Mesendoderm (in vitro differentiated cells): ENCODE measurements at places on chromosomes 7 and 10.

DNA sequence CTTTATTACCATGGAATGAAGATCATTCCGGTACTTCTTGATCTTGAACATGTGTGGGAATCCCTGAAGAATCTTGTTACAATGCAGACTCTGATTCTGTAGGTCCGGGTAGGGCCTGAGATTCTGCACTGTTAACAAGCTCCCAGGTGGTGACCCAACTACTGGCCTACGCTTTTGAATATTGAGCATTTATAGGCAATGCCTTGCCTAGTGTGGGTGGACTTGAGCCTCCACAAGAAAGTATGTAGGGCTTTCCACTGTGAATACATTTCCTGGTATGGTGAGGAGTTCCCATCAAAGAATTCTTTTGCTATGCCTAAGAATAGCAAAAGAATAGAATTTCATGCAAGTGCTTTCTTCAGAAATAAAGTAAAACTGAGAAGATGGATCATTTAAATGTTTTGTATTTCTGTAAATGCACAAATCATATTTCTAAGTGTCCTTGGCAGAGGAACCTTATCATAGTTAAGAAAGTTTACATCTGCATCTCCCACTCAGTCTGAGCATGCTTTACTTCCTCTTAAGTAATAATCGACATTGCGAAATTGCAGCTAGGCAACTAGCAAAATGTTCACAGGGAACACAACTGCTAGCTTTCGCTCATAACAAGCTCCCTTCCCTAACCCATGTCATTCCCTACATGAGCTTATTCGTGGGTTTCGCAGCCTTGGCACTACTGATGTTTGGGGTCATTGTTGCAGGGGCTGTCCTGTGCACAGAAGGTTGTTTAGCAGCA is 71.4 kb downstream of the AHR start:
- no peak for DNase-seq

DNA sequence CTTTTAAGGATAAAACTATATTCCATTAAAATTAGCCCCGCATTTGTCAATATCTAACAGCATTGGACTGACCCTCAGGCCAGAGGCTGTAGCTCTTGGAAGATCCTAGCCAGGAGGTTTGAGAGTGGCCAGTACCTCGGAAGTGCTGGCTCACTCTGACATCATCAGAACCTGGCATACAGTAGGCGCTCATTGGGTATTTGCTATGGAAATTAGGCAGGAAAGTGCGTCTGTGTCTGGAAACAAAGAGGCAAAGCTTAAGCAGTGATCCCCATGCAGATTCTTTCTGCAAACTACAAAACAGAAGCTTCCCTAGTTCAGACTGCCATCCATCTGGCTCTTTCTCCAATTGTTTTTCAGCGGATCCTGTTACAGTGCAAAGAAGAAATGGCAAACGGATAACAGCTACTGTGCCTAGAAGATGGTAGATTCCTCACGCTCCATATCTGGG is 1.7 kb upstream of the PRKCQ start:
- DNase-seq = peak; percentile 61

DNA sequence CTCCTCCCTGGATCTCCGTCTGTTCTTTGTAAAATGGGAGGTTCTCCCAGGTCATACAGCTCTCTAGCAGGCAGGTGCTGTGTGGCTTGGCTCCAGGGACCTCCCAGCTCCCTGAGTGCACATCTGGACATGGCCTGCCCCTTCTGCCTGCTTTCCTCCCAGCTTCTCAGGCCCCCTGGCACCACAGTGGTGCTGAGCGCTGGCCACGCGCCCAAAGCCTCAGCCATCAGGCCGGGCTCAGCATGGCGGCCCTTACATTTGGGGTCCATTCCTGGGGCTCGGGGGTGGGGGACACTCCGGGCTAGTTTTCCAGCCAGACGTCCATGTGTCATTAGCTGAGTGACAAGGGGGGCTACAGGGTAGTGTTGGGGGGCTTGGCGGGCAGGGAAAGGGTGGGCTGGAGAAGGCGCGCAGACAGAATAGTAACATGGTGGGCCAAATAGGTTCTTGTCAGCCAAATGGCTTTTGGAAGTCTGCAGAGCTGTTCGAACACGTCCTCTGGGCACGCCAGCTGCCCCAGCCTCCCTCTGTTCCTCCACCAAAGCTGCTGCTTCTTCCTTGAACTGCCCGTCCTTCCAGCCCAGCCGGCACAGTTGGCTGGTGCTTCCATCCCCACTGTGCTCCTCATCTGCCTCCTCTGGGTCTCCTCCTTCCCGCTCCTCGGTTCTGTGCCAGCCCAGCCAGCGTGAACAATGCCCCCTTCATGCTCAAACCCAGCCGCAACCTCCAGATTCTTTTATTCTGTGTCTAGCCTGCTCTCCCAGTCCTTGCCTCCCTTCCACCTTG is 65.9 kb downstream of the GOLGA7B start:
- DNase-seq = no peak

GRCh38 chr10:132847856-132848255 is 61.9 kb upstream of the NKX6-2 start:
- DNase-seq = no peak

DNA sequence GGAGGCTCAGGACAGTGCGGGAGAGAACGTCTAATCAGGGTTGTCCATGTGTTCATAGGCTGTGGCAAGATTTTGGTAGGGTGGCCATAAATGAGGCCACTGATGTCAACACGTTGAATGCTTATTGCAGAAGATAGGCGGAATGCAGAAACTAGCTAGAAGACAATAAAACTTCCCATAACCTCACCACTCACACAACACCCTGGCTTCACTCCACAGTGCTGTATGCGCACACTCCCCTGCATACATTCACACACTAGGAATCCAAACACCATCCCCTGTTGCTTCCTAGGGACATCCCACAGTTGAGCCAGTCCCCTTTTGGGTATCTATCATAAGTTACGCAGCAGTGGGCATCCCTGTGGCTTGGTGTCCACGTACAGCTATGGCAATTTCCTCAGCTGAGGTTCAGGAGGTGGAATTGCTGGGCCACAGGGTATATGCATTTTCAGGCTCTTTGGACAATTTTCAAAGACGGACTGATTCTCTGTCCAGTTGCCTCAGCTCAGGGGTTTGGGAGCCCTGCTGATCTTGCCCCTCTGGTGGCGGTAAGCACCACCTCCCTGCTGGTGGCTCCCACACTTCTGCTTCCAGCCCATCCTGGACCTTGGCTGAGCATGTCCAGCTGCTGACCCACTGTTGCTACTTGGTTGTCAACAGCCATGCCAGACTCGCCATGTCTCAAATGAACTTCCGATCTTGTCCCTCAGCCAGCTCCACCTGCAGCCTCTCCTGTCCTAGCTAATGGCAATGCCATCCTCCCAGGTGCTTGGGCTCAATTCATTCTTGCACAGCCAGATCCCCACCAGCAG is 36.4 kb downstream of the CDH23 start:
- no peak for DNase-seq

DNA sequence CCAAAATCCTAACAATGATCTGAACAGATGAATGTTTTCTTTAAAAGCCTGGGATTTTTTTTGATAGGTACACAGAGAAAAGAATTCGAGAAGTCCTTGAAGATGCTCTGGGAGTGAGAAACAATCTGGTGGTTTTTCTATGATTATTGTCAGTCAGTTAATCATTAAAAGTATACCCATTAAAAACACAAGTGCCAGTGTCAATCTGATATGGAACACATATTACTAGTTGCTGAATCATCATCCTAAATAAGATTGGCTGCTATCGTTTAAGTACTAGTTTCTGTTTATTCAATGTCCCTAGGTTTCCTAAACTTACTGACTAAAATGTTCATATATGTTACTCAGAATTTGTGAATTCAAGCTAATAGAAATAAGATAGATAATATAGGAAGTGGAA is 16.1 kb downstream of the COL28A1 start:
- DNase-seq = no peak

- DNase-seq = no peak
Measured at GRCh38 chr7:85000735-85001350, 186.0 kb downstream of the SEMA3D start.

DNA sequence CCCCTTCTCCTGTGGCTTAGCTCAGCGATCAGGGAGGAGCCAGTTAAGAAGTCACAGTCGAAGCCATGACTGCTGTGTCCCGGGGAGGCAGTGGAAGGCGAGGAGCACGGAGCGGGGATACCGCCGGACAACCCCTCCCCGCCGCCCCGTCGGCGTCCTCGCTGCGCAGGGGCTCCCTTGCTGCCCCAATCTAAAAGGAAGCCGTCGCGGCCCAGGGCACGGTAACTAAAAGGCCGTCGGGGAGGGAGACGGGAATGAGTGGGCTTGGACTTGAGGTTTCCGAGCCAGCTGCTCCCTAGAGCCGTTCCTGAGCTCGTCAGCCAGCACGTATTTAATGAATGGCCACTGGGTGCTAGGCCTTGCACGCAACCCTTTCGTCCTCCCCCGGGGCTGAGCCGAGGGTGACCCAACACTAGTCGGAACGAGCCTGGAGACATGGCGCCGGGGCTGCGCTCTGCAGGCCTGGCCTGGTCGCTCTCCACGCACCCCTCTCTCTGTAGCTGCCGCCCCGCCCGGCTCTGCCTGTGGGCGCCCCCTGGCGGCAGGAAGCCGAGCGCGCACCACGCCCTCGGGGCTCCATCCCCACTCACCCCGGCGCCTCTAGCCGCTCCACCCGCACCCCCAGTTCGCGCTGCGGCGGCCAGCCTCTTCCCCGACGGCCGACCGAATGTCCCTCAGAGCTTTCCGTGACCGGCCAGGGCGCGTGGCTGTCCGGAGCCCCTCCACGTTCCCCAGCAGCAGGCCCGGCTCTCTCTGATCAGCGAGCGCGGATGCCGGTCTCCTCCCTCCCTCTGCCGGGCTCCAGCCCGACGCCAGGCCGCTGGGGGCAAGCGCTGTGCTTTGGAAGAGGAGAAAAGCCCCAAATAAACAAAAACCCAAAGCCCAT is 29.3 kb upstream of the KCNK18 start:
- peak; percentile 74 for DNase-seq

GRCh38 chr10:110647136-110647430 is 2.9 kb downstream of the RBM20 start:
- DNase-seq = no peak

- no peak for DNase-seq
Measured at GRCh38 chr7:106183952-106184351, 71.8 kb upstream of the SYPL1 start.

GRCh38 chr7:133445617-133446016 is 192.7 kb downstream of the EXOC4 start:
- no peak for DNase-seq

GRCh38 chr7:19121977-19122588 is 4.6 kb upstream of the TWIST1 start:
- peak; percentile 71 for DNase-seq

GRCh38 chr10:34405611-34406462 is 409.3 kb downstream of the PARD3 start:
- no peak for DNase-seq

DNA sequence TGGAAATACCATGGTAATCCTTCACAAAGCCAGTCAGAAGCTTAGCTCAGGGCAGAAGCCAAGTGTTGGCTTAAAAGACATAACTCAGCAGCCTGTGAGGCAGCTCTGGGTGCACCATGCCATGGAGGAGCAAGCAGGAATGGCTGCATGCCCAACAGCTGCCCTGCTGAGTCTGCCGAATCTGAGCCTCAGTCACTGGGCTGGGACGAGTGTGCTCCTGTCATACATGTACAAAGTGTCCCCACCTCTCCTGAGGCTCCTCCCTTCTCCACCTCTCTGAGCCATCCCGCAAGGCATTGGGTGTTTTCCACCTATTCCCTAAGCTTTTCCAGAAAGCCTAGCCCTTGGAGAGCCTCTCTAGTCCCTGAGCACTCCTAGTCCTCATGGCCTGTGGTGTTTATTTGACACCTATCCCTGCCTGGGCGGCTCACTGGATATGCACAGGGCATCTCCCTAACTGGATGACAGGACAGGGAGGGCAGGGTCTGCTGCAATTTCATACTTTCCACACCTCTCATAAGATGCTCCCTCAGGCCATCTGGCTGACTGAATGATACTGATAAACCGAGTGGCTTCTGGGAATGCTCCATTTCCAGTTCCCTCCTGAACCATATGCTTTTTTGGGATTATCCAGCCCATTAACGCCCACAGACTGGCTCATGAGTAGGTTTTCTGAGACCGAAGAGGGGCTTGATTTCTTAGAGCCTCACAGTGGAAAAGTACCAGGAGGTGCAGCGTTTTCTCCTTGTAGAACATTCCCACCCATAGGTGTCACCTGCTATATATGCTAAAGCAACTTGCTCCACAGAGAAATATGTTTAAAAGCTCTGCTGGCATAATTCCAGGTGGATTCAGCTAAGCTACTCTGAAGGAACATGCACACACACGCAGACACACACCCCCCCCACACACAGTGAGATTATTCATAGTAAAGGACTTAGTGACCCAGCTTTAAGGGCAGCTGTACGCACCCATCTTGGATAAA is 199.3 kb downstream of the SNX10 start:
- DNase-seq = no peak

DNA sequence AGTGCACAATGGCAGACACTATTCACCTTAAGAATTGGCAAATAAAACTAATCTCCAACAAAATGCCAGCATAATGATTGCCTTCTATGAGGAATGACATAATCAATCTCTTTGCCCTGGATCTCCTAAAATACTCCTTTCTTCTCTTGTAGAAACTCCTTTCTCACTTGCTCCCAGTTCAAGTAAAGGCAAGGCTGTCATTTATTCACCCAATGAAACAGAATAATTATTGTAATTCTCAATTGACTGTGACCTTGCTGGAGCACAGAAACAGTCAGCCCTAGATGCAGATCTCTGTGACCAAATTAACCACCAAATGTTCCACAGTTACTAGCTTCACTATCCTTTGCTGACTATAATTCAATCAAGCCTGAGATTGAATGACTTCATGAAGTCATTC is 99.3 kb downstream of the SEMA3C start:
- DNase-seq = no peak
